ENCODE measurements at places on chromosomes 3 and 15. TPM values are rescaled to one million over a fixed set of nuclear protein-coding genes. Genes with fewer than 3 reads are reported as not detected.
A peak's percentile ranks its signal among the peaks of the same experiment; 100 is the strongest.

- H3K36me3 ChIP-seq = no peaks in the 10 kb centered on the region
- peaks cover 6% of the 10 kb centered on the region for H3K4me1 ChIP-seq
- H3K27ac ChIP-seq = no peak overlapping the region
- no peak for DNase-seq
- H3K27me3 ChIP-seq = no peaks in the 10 kb centered on the region
- no peak overlapping the region for H3K4me3 ChIP-seq
These were observed 26.3 kb downstream of the TLNRD1 start for GRCh38 chr15:81026836-81027599.

- DNase-seq = no peak
- H3K27ac ChIP-seq = peak overlapping the region; percentile 61
- no peaks in the 10 kb centered on the region for H3K27me3 ChIP-seq
These were observed 23.6 kb downstream of the CRTC3 start for GRCh38 chr15:90553248-90553745.

DNA sequence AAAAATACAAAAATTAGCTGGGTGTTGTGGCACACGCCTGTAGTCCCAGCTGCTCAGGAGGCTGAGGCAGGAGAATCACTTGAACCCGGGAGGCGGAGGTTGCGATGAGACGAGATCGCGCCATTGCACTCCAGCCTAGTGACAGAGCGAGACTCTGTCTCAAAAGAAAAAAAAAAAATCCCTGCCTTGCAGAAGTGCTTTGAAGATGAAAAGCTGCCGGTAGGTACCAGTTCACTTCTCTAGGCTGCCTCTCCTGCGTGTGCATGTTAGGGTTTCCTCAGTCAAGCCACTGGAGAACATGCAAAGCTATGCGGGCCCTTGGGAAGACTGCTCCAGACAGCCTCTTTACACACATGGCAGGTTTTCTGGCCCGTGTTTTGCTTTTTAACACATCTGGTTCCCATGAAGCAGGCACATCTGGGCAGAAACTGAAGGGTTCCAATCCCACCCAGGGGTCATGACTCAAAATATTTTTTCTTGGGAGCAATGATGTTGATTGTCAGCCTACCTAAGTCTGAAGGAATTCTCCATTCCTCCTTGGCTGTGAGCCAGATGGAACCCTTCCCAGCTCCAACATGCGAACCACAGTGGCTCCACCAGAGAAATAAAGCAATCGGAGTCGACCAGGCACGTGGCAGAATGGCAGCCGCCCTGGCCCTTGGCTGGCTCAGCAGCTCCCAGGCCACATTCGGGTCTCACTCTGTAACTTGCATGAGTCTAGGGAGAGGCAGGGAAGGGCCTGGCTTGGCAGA is 29.6 kb downstream of the MGLL start:
- H3K4me3 ChIP-seq = no peak overlapping the region
- peaks cover 2% of the 10 kb centered on the region for H3K36me3 ChIP-seq
- no peaks in the 10 kb centered on the region for H3K27me3 ChIP-seq
- no peak overlapping the region for H3K27ac ChIP-seq
- H3K4me1 ChIP-seq = peaks cover 14% of the 10 kb centered on the region

The FAM107A gene
- polyA plus RNA-seq = 4.7 TPM
